Stimulated activated CD8-positive, alpha-beta memory T cell treated with anti-CD3 and anti-CD28 coated beads, Interleukin-7, amount 100 ng/mL, for 1 hour (primary cell): ENCODE measurements at places on chromosomes 4 and X.
A peak's percentile ranks its signal among the peaks of the same experiment; 100 is the strongest.

DNA sequence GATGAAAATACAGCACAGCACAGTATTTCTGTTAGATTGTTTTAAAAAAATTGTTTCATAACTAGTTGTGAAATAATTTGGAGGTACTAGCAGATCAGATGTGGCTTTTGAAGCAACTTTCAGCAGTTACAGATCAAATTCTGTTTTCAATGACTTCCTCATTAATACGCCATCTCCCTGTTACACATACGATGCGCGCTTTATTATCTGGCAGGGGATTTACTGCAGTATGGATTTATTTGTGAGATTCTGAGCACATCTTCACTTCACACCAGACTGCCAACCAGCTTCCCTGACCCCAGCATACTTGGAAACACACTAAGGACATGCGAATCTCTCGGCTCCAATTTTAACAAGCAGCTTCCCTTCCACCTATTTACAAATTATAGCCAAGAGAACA is 235.5 kb upstream of the DIAPH2 start:
- no peak for DNase-seq

DNA sequence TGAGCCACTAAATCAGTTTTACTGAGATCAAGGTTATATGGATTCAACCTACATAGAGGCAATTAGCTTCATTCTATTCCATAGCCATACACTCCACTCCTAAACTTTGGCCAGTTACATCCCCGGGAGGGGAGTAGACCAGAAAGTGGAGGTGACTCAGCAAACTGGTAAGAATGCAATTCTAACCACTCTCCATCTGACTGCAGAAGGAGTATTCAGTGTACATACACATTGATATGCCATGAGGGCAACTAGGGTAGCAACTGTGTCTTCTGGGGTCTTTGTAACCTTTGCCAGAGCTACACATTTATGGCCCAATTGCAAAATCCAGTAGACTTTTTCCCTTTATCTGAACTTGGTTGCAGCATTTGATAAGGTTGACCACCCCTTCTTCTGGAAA is 7.6 kb downstream of the SLC25A43 start:
- DNase-seq, result no peak

DNA sequence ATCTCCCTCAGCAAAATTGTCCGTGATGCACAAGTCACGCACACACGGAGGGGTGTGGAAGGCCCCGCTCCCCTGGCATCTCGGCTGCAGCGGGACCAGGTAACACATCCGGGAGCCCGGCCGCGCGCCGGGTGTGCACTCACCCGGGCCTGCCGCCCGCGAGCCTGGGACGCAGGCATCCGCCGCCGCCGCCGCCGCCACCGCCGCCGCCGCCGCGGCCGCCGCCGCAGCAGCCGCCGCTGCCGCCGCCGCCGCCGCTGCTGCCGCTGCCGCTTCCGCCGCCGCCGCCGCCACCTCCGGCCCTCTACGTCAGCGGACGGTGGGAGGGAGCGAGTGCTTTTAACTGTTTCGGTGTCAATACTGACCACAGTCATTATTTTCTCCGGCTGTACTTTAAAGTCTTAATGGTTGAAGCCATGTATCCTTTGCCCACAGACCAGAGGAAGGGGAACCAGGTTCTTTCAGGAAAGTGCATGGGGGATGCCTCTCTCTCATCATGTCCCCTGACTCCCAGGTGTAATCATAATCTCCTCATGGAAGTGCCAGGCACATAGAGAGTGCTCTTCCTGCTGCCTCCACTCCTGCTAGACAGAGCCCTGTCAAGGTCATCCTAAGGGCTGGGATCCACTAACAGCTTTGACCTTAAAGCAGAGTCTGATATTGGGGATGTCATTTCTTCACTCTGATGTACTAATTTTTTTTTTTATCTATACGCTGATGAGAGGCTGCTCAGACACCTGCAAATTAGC is 38.0 kb downstream of the MAGEE2 start:
- no peak for DNase-seq

GRCh38 chr4:86522349-86522748 is 71.8 kb upstream of the PTPN13 start:
- no peak for DNase-seq

DNA sequence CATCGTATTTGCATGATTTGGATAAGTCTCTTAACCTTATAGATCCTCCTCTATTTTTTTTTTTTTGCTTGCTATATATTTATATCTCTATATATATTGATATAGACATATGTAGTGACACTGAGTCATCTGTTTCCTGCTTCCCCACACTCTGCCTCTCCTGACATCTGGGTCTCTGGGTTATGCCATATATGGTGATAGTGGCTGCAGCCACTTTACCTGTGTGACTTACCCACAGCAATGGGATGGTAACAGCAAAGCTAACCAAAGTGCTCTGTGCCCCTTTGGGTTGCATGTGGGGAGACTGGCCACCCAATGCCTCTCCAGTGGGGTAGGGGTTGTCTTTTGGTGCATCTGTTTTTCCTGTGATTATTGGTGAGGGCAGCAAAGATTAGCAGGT is 14.5 kb downstream of the CMC4 start:
- DNase-seq, result no peak

DNA sequence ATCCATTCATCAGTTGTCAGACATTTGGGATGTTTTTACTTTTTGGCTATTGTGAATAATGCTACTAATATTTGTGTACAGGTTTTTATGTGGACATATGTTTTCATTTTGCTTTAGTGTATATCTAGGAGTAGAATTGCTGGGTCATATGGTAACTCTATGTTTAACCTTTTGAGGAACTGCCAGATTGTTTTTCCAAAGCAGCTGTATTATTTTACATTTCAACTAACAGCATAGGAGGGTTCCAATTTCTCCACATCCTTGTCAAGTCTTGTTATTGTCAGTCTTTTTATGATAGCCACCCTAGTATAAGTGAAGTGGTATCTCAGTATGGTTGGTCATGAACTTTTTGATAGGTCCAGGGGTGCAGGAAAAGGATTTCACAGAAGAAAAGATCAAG is 114.5 kb upstream of the FAM9C start:
- no peak for DNase-seq

- no peak for DNase-seq
Observed at GRCh38 chrX:11460347-11460746, 167.1 kb downstream of the AMELX start.

- DNase-seq, result no peak
Observed at GRCh38 chrX:129678614-129679195, 23.9 kb upstream of the APLN start.

DNA sequence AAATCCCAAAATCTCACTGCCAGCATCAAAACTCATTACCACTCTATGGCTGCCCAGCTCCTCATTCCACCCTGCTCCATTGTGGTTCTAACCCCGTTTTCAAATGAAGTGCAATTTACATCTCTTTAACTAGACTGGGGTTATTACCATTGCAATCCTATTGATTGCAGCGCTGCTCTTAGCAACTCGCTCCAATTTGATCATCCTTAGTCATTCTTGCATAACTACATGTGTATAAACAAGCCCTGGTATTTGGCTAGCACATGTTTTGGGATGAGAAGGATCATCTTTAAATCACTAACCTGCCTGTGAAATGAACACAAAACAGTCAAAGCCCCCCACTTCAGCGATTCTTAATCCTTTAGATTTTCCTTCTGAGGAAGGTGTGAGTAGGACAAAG is 340.1 kb upstream of the PPARGC1A start:
- no peak for DNase-seq

DNA sequence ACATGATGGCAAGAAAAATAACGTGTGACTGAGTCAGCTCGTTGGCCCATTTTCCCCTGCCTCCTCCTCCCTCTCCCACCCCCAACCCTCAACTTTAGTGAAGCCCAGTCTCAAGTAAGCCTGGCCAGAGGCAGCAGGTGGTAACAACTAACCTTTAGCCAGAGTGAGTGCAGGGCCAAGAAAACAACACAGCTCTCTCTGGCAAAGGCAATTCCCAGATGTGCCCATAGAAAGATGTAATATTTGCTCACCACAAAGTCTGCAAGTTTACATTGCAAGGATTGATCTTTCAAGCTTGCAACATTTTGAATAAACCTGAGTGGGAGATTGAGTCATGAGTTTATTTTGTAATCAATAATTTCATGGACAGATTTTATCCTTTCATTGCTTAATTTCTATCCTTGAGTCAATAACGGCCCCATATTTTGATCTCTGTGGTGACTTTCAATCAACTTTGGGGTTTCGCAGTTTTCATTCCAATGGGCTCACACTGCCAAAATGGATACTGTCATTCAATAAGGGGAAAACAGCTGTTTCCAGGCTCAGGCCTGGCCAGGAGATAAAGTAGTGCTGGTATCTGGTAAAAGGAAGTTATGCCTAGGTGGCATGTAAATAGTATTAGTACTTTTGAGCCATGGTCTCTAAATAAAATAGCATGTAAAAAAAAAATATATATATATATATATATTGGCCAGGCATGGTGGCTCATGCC is 130.7 kb upstream of the TMEM164 start:
- no peak for DNase-seq

DNA sequence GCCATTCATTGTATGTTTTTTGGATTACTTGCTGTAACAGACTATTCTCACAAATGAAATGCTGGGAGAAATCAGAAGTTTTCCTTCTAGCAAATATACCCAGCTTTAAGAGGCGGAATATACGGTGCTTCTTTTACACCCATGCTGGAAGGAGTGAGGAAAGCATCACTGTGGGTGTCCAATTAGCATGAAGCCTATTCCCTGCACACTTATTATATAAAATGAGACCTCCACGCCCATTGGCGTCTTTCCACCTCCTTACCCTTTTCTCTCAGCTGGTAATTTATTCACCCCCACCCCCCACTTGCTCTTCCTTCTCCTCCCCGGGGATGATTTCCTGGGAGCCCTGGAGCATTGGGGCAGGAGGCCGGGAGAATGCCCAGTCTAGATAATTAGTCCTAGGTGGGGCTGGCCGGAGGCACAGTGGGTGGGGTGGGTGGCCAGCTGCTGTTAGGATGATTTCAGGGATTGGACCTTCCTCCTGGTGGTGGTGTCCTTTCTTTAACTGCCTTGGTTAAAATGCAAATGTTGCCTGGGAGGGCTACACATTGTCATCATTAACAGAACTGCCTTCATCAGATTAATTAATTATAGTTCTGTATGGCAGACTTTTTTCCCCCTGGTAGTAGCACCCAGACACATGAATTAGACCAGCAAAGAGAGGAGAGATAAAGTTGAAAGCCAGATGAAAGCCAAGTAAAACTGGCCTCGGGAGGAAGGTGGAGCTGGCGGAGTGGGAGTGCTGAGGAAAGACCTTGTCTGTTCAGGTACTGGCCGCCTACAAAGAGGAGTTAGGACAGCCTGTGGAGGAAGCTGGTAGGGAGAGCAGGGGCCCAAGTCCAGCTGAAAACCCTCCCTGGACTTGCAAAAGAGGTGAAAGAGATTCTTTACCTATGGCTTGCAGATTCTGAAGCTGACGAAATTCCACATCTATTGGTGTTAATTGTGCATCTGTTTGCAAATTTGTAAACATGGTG is 11.4 kb downstream of the SHROOM2 start:
- DNase-seq, result no peak

GRCh38 chr4:57182132-57182874 is 72.1 kb upstream of the IGFBP7 start:
- no peak for DNase-seq

DNA sequence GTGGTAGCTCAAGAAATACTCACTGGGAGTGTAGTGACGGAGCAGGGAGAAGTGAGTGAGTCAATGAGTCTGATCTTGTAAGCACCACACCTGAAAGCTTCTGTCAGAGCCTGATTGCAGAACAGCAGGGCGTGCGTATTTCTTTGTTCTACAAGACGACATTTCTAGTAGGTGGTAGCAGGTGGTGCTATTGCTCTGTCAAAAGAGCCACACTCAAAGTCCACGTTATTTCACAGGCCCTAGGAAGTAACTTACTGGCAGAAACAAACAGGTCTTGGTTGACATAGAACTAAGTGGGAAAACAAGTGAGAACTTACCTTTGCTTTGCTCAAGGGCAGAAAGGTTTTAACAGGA is 46.4 kb upstream of the SPRY1 start:
- no peak for DNase-seq

DNA sequence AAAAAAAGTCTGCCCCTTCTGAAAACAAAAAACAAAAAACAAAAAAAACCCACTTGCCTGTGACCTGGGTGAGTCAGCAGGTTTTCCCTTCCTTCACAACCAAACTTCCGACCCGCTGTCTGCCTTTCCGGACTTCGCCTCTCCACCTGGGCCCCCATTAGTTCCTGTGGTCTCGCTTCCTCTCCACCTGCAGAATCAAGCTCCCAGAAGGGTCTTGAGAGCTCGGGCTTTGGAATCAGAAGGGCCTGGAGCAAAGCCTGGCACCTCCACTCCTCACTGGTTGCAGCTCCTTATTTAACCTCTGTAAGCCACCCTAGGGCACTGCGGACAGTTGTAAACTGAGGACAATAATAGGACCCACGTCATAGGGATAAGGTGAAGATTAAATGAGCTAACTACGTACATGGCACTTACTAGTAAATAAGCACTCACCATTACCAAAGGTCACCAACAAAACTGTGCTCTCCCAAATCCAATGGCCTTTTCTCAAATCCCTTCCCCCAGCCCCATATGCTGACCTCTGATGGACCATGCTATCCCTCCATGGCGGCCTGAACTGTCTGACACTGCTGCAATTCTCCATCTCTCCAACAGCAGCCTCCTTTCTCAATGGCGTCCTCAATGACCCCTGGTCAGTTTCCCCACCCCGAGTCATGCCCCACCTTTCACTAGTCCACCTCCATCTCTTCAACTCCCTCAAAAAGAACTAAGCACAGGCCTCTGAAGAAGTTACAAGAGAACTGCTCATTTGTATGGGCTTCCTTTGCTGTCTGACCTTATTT is 64.2 kb downstream of the IRF2 start:
- DNase-seq, result no peak

- DNase-seq, result peak; percentile 16
Observed at GRCh38 chrX:16436348-16437188, 213.4 kb upstream of the S100G start.

DNA sequence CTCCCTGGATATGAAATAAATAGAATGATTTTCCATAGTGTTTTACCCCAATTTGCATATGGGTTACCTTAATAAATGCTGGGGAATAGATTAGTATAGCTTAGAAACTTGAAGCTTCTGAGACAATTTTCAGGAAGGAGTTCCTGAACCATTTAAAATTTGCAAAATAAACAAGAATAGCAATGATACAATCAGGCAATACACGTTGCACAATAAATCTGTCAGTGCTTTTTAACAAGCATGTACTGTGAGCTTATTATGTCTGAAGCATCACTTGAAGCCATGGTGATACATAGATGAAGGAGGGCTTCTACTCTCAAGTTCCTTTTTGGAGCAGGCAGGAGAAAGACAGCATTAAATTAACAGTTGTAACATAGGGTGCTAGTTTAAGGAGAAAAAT is 84.2 kb upstream of the WDFY3 start:
- DNase-seq, result no peak

- DNase-seq, result no peak
Observed at GRCh38 chrX:27575565-27575964, 14.6 kb upstream of the DCAF8L2 start.

- no peak for DNase-seq
Observed at GRCh38 chrX:37910186-37910585, 62.8 kb upstream of the DYNLT3 start.

DNA sequence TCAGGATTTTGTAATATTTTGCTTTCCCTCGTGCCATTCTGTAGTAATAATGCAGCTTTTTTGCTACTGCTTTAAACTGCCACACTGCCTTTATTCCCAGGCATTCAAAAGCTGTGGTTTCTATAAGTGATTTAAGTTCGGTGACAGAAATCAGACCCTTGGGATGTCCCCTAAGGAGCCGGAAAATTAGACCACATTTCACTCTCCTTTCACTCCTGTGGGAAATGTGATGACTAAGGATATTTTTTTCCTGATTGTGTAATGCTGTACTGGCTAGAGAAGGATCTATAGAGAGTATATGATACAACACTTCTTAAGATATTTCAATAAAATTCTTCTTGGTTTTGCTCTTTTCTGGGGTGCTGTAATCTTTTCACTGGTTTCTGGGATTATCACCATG is 24.4 kb downstream of the UGT2A3 start:
- DNase-seq, result no peak
